ENCODE measurements at places on chromosomes 2 and 18.

- no peak for DNase-seq
Measured at GRCh38 chr2:78351208-78351607, 674.3 kb upstream of the REG3G start.

- DNase-seq, result no peak
Measured at GRCh38 chr2:217182926-217183325, 323.1 kb upstream of the TNP1 start.

GRCh38 chr2:20113986-20114938 is 62.8 kb upstream of the LAPTM4A start:
- DNase-seq, result no peak

GRCh38 chr18:36461551-36461987 is 164.1 kb downstream of the FHOD3 start:
- DNase-seq, result no peak

DNA sequence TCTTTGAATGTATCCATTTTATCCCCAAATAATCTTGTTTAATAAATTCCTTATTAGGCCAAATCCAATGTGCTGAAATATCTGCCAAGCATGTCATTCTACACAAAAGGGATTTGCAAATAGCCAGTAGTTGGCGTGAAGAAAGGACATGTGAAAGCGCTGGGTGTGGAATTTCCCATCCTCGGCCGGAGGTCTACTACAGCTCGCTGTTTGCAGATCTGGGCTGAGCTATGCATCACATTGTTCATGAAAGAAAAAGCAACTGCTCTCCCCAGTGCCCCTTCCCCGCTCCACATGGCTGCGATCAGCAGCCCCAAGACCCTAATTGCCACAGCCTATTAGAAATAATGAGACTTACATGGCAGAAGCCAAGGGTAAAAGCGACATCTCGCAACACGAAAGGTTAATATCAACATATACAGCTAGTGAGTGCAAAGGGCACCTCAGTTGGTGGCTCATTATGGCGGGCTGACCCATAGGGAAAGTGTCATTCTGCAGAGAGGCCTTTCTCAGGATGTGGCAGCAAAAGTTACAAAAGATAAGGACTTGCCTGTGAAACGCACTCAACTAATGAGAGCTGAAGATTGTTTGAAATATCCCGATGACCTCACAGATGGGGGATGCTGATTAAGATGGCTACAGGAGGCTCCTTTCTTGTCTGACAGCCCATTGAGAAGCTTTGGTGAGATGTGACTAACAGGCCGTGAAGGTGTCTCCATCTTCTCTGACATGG is 126.9 kb upstream of the CYP1B1 start:
- no peak for DNase-seq

GRCh38 chr2:101152272-101153076 is 1.3 kb upstream of the TBC1D8 start:
- no peak for DNase-seq

GRCh38 chr18:12895626-12896025 is 11.6 kb upstream of the PTPN2 start:
- no peak for DNase-seq

- no peak for DNase-seq
Measured at GRCh38 chr2:200300638-200301314, 5.7 kb upstream of the SPATS2L start.

- peak; percentile 23 for DNase-seq
Measured at GRCh38 chr2:218993345-218994315, at the start of gene CRYBA2. Gene CRYBA2, minus strand, starts transcription at chr2:218993422. Its CDS starts 246 bp downstream, at chr2:218993176.

DNA sequence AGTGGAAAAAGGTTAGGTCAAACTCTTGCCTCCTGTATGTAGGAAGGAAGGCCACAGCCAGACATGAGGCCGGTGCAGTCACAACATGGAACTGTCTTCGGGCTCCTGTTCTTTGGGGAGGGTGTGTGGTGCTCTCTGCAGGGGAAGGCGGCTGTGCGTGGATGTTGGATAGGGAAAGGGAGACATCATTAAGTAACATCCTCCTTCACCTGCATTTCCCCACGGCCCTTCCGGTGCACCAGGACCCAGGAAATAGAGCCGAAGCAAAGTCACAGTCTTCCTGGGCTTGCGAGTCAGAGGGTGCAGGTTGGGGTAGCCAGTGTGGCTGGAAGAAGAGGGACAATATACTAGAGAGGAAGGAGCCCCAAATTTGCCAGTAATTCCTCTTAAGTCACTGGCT is 78.9 kb upstream of the SMAD7 start:
- DNase-seq, result no peak

- no peak for DNase-seq
Measured at GRCh38 chr2:182584462-182584861, 131.6 kb upstream of the DNAJC10 start.

- DNase-seq, result peak; percentile 84
Measured at GRCh38 chr18:77063260-77063659, 69.3 kb downstream of the MBP start.

DNA sequence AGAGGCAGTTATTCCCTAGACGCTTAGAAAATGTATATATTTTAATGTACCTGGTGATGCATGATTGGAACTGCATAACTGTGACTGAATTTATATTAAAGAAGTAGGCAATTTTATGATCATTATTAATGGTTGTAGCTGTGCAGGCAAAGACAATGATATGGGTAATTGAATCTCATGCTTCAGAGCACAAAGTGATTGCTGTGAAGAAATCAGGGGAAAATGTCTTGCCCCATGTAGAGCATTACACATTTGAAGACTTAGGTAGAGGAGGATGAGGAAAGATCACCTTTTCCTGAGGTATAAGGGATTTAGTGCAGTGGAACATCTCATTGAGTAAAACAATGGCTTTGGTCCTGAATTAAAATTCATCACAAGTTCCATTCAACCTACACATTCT is 246.8 kb upstream of the DCC start:
- DNase-seq, result no peak

- DNase-seq, result no peak
Measured at GRCh38 chr2:171491292-171491691, 31.0 kb upstream of the CYBRD1 start.

DNA sequence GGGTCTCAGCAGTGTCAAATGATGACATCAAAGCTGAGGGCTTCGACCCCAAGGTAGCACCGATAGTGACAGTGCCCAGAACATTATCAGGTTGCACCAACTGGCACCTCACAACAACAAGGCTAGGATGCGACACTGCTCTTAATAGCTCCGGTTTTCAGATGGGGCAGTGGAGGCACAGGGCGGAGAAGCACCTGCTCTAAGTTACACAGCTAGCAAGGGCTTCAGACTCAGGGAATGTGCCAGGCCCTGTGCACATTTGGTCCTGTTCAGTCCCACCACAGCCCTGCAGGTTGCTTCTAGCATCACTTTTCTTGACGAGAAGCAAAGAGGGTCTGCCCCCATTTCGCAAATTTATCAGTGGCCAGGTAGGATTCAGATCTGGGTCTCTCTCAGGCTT is 74.1 kb downstream of the DGKD start:
- DNase-seq, result no peak

DNA sequence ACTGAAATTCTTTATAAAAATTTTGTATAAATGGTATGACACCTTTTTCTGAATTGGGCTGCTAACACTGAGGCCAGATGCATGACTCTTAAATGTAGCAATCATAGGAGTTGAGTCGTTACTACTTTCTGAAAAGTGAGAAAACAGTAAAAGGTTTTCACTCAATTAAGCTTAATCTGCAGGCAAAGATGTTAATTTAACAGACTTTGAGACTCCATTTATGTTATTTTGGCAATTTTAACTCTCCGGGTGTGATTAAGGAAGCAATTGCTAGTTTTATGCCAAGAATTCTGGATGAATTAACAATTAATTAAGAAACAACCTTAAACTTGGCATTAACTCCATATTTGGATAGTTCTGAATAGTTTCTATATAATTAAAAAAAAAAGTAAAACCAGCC is 104.3 kb downstream of the AGPS start:
- DNase-seq, result no peak

DNA sequence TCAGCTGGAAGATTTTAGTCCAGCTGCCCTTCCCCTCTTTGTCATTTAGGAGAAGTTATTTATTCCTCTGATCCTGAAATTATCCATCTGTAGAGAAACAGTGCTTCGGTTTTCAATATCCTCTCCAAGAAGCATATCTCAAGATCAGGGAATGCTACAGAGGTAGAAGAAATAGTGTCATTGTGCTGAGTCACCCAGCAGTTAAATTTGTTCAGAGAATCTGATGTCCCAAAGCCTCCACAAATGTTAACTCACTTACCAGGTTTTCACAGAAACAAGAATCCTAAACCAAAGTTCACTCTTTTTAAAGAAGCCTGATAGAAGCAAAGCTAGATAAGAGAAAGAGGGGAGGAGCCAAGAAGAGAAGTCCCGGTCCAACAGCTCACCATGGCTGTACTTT is 480.7 kb upstream of the GYPC start:
- DNase-seq, result no peak

GRCh38 chr18:52992041-52992440 is 652.0 kb downstream of the DCC start:
- DNase-seq, result no peak

GRCh38 chr2:209556354-209556961 is 132.6 kb downstream of the MAP2 start:
- no peak for DNase-seq

DNA sequence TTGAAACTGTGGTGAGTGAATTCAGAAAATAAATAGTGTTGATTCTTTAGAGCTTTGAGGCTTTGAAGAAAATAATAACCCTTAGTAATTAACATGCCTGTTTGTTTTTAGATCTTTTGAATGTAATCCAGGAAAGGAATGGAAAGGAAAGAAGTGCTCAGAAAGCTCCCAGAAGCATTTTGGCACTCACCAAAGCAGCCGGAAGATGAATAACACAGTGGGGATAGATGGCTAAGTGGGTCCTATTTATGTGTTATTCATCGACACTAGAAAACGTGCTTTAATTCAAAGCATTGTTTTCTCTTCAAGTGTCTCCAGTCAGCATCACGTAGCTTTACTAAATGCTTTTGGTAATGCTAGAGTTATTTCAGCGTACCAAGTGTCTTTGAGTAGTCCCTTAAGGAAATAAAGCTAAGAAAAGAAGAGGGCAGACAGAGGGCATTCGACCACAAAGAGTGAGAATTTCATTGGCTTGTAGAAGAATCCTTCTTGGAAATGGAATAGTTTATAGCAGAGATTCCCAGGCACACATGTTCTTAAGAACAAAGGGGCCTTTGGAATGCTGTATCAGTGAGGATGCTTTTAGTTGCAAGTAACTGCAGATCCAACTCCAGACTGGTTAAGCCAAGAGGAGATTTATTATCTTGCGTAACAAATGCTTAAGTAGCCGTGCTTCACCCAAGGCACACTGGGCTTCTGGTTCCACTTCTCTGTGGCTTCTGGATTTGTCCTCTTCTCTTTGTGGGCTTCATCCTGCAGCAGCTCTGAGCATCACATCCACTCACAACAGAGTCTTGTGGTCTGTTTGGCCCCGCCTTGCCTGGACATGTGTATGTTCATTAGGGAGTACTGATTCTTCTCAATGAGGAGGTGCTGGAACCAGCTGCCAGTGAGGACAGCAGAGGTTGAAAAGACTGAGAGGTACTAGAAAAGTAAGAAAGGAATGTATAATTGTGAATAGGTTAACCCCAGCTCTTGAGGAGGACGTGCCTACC is 63.6 kb upstream of the LTBP1 start:
- DNase-seq, result no peak

All from activated naive CD4-positive, alpha-beta T cell treated with Interleukin-2 at 50 U/mL for 16 hours (primary cell).